ENCODE measurements at places on chromosomes 2 and 18.

- DNase-seq = no peak
Observed at GRCh38 chr18:612156-612555, 15.4 kb downstream of the CLUL1 start.

- no peak for DNase-seq
Observed at GRCh38 chr2:128346291-128347170, 27.9 kb upstream of the HS6ST1 start.

- peak; percentile 69 for DNase-seq
Observed at GRCh38 chr2:172968061-172968469, 107.6 kb upstream of the MAP3K20 start.

DNA sequence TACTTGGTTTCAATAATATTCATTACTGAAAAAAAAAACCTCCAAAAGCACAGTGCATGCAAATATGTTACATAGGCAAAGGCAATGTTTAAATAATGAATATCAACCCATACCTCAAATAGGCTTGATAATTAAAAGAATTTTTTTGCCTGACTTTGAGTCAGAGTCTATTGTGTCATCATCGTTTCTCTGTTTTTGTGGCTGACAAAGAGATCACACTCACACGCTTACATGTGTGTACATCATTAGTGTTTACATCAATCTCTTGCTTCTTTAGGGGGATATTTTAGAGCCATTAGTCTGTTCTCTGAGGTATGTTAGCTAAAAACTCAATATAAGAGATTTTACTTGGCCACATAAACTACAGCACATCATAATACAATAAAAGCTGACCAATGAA is 150.3 kb upstream of the MMADHC start:
- no peak for DNase-seq

DNA sequence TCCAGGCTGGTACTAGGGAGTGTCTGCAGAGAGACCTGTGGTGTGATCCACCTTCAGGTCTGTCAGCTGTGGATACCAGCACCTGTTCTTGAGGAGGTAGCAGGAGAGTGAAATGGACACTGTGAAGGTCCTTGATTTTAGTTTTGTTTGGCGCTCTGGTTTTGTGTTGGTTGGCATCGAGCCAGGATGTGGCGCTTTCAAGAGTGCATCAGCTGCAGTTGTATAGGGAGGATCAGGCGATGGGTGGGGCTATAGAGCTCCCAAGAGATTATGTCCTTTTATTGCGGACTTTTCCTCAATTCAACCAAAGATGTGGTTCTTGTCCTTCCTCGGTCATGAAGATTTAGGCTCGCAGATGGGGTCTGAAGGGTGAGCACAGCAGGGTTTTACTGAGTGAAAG is 37.5 kb downstream of the SLC39A10 start:
- DNase-seq = no peak

DNA sequence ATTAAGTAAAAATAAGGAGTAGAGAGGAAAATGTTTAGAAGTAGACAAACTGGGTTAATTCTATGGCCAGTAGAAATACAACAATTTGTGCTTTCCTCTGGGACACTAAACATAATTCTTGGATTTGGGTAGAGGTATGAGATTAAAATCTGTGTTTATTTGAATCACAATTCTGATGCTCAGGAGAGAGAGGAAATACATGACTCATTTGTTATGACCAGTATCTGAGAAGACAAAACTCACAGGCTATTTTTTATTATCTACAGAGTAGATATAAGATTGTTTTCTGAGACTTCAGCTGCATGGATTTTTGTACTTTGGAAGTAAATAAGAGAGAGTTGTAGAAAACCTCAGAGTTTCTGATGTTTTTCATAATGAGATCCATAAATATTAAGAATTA is 315.7 kb upstream of the CWC22 start:
- no peak for DNase-seq

DNA sequence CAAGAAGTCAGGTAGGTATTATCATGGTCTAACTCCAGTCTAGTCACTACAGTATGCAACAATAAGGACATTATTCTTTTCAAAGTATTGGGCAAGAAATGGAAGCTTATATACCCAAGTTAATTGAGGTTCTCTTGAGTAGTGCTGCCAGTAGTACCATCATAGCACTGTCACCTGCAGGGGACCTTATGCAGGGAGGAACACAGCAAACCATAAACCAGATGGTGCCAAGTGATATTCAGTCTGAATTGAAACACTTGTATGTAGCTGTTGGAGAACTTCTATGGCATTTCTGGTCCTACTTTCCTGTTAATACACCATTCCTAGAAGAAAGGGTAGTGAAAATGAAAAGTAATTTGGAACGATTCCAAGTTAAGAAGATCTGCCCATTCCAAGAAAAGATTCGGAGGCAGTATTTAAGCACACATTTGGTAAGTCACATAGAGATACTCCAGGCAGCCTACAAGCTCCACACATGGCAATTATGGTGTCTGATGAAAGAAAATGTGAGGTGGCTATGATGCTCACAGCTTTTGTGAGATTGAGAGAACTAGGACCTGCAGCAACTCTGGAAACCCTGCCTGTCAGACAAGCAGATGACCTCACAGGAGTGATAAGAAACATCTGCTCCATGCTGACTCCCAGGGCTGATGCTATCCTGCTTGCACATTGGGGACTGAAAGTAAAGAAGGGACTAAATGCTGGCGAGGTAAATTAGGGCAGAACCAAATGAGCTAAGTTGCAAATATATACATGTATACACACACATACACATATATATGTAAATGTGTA is 174.7 kb downstream of the MC4R start:
- DNase-seq = peak; percentile 26

GRCh38 chr18:69865776-69866175 is 81.9 kb downstream of the CD226 start:
- DNase-seq = peak; percentile 57

- no peak for DNase-seq
Observed at GRCh38 chr18:77105680-77106079, 26.9 kb downstream of the MBP start.

DNA sequence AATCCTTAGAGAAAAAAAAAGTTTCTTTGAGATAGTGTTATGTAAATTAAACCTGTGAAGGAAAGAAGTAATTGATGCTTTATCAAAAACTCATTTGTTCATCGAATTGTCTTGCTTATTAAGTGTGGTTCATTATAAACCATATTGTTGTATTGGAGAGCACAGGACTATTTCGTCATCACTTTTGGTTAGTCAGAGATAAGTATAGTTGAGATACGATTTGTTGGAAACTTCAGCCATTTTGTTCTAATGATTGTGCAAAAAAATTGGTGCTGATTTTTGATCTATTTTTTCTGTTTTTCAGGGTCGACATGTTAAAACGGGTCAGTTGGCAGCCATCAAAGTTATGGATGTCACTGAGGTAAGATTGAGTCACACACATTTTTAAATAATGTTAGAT is 92.9 kb downstream of the MAP4K4 start:
- DNase-seq = no peak

DNA sequence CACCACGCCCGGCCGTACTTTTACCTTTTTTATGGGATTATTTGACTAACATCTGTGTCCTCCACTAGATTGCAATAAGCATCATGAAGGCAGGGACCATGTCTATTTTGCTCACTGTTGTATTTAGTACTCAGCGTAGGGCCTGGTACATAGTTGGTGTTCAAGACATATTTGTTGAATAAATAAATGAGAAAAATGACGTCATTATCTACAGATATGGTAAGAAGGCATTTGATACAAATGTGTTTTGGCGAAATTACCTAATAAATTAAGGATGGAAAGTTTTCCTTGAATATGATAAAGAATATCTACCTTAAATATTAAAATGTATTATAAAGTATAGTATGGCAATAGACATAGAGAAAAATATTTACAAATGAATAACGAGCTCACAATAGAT is 24.0 kb upstream of the FAM136A start:
- DNase-seq = no peak

- DNase-seq = peak; percentile 20
Observed at GRCh38 chr18:70450426-70451253, 161.8 kb downstream of the SOCS6 start.

GRCh38 chr2:102704531-102704930 is 57.3 kb upstream of the TMEM182 start:
- DNase-seq = no peak

- DNase-seq = no peak
Observed at GRCh38 chr18:42484648-42485047, 529.6 kb downstream of the PIK3C3 start.

DNA sequence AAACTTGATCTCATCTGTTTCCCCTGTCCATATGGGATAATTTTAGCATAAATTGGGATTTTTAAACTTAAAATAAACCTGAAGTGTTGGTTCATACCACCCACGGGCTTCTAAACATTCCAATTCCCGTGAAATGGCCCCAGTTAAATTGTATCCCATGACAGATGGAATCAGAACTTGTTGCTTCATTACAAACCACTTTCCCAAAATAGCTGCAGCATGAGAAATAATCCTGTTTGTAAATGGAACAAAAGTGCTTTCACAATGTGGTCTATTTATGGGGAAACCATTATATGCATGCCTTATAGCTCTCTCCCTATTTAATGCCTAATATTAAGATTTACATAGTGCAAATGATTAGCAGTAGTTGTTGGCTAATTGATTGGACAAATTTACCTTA is 15.9 kb downstream of the SCG2 start:
- DNase-seq = peak; percentile 81

DNA sequence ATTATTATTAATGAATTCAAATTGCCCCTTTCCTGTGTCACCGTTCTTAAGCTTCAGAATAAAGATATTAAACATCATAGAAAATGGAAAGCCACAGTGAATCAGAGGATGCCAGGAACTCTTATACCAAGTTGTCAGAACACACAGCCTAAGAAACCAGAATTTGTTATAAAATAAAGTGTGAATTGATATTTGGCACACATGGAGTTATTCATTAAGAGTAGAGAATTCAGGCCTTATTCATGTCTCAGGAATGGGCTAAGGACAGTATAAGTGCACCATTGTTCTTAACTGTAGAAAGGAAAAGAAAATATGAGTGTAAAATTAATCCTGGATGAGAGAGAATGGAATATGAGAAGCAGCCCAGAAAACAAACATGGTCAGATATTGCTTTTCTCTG is 86.7 kb upstream of the ATP8B1 start:
- no peak for DNase-seq

DNA sequence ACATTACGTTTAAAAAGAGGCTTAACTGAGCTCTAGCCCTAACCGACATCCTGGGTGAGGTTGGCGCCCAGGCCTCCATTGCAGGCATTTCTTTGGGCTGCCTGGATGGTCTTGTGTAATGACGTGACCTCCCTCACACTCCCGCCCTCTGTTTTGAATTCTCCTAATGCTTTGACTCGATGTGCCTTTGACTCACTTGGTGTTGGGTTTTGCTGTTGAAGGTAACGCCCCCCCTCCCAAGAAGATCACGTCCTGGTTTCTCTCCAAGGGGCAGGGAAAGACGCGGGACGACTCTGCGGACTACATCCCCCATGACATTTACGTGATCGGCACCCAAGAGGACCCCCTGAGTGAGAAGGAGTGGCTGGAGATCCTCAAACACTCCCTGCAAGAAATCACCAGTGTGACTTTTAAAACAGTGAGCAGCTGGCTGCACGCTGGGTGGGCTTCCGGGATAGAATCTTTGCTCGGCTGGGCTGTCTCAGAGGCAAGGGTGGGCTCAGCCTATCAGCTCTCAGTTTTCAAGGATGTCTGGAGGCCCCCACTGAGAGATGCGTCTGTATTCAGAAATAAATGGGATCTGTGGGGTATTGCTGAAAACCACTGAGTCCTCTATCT is 87.9 kb upstream of the ATG16L1 start:
- DNase-seq = peak; percentile 25

DNA sequence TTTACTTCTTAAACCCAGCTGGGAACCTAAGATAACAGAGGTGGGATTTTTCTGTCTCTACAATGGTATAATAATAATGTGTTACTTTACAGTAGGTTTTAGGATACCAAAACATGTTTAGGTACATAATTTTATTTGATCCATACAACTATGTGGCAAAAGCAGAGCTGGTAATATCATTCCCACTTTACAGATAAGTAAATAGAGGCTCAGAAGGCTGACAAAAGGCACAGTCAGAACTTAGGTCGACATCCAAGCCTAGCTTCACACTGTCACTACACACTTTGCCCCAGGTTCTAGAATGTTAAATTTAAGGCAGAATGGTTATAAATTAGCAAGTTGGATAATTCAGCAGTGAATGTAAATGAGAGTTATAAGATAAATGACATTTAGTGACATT is 189.6 kb upstream of the PARD3B start:
- no peak for DNase-seq

- DNase-seq = no peak
Observed at GRCh38 chr2:45114221-45114955, 105.1 kb upstream of the SIX2 start.

- no peak for DNase-seq
Observed at GRCh38 chr2:142723236-142723635, 154.2 kb upstream of the KYNU start.

GRCh38 chr2:942775-943460 is 7.7 kb upstream of the SNTG2 start:
- no peak for DNase-seq

DNA sequence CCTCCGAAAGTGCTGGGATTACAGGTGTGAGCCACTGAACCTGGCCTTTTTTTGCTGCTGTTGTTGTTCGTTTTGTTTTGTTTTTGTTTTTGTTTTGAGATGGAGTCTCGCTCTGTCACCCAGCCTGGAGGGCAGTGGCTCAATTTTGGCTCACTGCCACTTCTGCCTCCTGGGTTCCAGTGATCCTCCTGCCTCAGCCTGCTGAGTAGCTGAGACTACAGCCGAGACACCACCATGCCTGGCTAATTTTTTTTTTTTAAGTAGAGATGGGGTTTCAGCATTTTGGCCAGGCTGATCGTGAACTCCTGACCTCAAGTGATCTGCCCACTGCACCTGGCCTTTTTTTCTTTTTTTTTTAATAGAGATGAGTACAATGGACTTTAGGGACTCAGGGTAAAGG is 22.0 kb downstream of the TMEM127 start:
- no peak for DNase-seq

GRCh38 chr2:86675511-86676015 is 44.5 kb upstream of the RMND5A start:
- DNase-seq = no peak

GRCh38 chr2:192140236-192140839 is 54.4 kb downstream of the TMEFF2 start:
- DNase-seq = no peak

- peak; percentile 100 for DNase-seq
Observed at GRCh38 chr2:135531231-135532197, at the start of gene R3HDM1. TSS of gene R3HDM1 (plus strand) at chr2:135531484. CDS start at chr2:135604846, 73,362 bp downstream.

GRCh38 chr2:155215037-155215707 is 516.7 kb downstream of the KCNJ3 start:
- no peak for DNase-seq

DNA sequence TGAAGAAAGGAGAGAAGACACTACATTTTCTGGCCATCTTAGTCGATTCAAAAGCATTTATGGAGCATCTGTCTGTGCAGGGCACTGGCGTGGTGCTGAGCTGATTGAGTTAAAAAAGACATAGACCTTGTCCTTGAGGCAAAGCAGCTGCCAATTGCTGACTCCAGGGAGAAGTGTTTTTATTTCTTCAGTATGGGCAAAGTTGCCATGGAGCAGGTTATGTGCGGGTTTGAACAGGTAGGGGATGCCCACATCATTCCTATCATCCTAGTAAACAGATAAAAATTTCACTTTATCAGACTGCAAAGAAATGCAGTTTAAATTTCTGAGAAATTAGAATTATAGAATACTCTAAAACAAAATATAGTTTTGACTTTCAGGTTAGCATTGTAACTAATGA is 125.8 kb downstream of the NUP35 start:
- DNase-seq = no peak

GRCh38 chr2:215799194-215799593 is 214.2 kb downstream of the MREG start:
- DNase-seq = no peak
